ENCODE measurements at places on chromosomes 11 and 22.

DNA sequence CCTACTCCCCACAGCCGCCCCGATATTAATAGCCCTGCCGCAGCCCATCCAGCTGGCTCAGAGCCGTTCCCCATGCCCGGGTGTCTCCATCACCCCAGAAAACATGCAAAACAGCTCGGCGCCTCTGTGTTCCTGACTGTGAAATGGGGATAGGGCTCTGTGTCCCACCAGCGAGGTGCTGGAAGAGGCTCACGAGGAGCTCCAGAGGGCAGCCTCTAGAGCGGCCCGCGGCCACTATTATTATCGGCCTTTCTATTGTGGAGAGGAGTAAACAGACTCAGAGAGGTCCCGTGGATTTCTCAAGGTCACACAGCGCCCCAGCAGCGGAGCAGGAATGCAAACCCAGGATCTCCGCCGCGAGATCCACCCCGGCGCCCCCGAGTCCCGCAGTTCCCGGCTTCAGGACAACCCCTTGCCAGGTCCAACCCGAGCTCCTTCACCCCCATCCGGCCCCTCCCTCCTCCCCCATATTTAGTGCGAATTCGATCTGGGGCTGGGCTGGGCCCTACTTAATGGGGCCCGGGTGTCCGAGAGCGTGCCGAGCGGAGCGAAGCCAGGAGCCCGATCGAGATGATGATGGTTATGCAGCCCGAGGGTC, at the start of gene ACTN3:
Gene ACTN3, plus strand, starts transcription at position 536 of the 598 bp plus-strand sequence. Its CDS starts 35 bp downstream, at position 571.
- no peak for DNase-seq

DNA sequence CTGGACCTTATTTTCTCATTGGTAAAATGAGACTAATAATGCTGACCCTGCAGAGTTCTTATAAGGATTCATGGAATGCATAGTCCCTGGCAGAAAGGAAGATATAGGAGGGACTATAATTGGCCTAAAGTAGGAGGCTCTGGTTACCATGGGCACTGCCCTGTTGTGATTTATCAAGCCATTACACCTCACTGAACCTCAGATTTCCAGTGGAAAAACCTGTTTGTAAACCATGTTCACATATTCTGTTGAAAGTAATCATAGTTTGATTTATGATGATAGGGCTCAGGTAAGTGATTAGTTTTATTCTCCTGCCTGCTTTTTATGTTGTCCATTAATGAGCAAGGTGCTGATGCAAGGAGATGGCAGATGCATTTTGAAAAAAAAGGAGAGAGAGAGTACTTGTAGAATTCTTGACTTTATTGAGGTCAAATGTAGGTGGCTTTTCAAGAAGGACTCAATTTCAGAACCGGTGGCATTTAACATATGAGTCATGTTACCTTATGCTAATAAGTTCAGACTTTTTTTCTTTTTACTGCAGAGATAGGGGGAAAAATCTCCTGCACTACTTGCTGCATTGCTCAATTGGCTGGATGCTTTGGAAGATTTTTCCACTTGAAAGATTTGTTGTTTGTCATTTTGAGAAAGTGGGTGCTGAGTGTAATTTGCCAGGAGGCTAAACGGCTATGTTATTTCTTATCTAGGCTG, 14.6 kb downstream of the NF2 start:
- DNase-seq, result peak; percentile 85

DNA sequence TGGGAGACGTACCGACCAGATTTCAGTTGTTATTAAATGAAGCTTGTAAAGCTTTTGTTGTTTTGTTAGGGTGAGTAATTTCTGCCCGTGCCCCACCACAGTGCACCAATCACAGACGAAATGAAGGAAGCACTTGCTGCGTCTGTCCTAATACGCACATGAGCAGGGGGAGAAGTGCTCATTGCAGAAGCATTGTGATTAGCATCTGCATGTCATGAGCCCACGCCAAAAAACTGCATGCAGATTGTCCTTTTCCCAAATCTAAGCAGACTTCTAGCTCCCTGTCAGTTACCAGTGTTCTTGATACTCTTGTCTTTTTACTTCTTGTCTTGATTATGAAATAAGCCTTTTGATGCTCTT, 15.5 kb downstream of the RBX1 start:
- DNase-seq, result no peak

GRCh38 chr11:72431846-72432245, 2.5 kb downstream of the CLPB start:
- no peak for DNase-seq

DNA sequence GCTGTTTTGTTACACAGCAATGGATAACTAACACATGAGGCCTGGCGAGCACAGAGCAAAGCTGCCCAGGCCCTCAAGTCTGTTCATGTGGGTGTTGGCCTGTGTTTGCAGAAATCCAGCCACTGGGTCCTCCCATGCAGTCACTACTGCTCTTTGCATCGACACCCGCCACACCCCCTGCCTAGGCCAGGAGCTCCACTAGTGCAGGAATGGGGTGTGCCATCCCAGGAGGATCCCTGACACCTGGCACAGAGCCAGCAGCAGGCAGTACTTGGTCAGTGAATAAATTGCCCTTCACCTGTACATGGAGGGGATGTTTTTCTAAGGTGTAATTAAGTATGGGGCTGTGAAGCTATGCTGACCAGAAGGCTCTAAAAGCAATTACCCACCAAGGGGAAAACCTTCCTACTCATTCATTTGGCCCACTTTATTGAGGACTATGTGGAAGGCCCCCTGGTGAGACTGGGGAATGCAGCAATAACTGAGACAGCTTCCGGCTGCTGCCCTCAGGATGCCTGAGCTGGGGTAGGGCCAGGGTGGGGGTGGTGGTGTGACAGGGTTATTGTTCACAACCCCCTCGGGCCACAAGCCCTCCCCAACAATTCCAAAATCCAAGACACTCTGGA, 160.8 kb downstream of the CRYBB2 start:
- DNase-seq, result no peak

DNA sequence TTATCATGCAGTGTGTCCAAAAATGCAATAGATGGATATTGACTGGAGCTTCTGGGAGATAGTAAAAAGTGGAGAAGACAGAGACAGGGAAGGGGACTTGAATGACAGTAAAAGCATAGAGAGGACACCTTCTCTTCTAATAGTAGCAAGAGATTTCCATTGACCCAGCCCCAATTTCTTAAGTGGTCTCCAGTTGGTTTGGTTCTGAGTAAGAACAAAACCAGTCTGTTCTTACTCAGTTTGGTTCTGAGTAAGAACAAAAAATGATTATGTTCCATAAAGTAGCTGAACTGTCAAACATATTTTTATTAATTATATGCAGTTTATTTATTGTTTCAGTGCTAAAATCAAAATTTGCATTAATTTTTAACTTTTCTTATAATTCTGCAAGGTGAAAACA, 316.8 kb upstream of the MPPED2 start:
- DNase-seq, result no peak

DNA sequence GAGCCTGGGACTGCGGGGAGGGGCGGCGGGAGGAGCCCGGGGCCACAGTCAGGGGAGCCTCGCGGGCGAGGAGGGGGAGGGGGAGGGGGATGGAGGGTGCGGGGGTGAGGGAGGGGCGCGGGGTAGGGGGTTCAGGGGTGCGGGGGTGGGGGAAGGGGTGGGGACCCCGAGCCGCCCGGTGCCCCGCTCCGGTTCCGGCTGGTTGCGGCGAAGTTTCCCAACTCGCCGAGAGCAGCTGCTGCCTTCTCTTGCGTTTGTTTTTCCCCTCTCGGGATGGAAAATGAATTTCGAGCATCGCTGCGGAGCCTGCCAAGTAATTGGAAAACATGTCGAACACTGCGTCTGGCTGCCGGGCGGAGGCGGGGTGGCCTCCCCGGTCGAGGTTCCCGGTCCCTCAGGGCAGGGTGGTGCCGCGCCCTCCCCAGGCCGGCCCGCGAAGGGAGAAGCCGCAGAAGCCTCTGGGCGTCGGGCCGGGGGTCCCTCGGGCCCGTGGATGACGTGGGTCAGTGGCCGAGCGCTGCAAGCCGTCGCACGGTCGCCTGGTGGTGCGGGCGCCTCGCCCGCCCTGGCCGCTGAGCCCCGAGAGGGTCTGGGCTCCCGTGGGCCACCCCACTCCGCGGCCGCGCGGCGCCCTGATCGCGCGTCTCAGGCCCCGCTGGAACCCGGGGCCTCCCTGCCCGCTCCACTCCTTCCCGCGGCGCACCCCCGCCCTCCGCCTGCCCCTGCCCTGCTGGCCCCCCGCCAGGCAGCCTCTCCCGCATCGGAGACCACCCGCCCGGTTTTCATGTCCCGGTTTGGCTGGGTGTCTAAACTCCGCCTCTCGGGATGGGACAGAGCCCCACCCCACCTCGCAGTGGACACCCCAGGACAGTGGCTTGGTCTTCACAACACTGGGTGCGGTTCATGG, 12.1 kb downstream of the SPATA19 start:
- peak; percentile 30 for DNase-seq

DNA sequence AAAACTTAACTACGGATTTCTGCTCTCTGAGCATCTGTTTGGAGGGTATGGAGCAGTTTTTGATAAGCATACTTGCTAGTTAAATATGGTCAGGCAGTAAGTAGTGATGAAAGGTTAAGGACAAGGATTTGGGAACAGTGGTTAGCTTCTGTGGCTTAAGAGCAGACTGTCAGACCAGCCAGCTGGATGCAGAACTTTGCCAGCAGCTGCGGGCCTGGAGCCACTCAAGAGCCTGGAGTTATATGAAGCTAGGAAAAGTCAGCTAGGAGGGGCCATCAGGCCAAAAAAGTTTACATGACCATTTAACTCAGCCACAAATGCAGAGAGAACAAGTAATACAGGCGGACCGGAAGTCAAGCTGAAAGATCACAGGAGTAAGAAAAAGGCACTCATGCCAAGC, 1817.7 kb downstream of the LRRC4C start:
- no peak for DNase-seq

DNA sequence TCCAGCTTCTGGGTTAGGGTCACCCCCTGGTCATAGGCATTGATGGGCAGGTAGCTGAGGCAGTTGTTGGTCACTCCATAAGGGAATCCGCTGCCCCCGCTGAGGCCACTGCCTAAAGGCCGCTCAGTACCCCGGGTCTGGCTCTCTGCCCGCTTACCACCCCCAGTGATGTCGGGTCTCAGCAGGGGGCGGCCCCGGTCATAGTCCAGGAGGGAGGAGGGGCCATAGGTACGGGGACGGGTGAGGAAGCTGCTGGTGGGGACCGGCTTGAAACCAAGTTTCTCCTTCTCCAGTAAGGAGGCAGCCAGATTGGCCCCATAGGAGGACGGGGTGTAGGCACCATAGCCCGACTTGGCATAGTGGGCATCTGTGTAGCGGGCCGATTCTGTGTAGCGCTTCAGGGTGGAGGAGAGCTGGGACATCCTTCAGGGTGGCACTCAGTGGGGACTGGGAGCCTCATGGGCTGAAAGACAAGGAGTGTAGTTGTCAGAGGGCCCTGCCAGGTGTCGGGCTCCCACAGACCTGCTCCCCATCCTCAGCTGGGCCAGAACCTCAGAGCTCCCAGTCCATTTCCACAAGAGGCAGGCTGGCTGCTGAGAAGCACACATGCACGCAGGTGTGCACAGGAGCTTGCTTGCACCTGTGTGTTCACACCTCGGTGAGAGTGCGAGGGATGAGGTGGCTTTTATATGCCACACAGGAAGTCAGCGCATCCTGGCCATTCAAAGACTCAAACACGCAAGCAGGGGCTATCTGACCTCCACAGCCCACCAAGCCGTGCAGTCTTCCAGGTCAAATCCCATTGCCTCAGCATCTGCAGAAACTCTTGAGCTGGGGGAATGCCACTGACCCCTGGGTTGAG, 8.2 kb downstream of the USP2 start:
- DNase-seq, result no peak
